ENCODE measurements at places on chromosomes 1 and 21.

DNA sequence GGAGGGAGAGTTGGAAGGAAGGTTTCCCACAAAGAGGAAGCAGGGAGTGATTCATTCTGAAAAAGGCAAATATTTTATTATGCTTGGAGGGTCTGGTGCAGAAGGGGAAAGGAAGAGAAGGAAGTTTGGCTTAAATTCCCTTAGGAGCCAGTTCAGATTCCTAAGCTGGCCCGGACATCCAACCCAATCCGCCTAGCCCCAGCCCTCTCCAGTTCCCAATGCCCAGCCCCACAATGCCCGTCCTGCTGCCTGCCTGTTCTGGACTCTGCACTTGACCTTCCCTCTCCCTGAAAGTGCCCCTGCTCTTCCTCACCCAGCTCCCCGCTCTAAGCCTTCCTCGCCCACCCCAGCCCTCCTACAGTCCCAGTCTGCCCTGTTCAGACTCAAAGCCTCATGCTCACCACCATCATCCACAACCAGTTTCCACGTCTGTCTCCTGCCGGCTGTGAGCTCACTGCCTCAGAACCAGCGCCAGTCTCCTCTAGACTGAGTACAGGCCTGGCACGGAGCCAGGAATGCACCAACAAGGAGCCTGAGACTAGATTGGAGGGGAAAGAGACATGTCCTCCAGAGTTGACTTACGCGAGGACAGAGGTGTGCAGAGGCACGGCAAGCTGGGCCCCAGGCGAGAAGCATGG, 18.9 kb downstream of the CAPN2 start:
- DNase-seq = no peak

- no peak for DNase-seq
These were observed 270.4 kb downstream of the GRIK1 start for GRCh38 chr21:29669416-29669815.

DNA sequence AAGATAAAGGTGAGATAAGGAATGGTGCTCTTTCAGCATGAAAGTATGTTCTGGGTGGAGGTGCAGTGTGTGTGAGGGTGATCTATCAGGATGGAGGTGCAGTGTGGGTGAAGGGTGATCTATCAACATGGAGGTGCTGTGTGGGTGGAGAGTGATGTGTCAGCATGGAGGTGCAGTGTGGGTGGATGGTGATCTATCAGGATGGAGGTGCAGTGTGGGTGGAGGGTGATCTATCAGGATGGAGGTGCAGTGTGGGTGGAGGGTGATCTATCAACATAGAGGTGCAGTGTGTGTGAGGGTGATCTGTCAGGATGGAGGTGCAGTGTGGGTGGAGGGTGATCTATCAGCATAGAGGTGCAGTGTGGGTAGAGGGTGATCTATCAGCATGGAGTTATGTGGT, 12.3 kb upstream of the MAP10 start:
- DNase-seq = no peak

GRCh38 chr1:31437433-31438037, 24.5 kb downstream of the SERINC2 start:
- DNase-seq = no peak

- DNase-seq = no peak
These were observed 72.6 kb upstream of the ABCG1 start for GRCh38 chr21:42146273-42146805.

GRCh38 chr1:206002160-206002559, 1.0 kb downstream of the RAB7B start:
- no peak for DNase-seq

DNA sequence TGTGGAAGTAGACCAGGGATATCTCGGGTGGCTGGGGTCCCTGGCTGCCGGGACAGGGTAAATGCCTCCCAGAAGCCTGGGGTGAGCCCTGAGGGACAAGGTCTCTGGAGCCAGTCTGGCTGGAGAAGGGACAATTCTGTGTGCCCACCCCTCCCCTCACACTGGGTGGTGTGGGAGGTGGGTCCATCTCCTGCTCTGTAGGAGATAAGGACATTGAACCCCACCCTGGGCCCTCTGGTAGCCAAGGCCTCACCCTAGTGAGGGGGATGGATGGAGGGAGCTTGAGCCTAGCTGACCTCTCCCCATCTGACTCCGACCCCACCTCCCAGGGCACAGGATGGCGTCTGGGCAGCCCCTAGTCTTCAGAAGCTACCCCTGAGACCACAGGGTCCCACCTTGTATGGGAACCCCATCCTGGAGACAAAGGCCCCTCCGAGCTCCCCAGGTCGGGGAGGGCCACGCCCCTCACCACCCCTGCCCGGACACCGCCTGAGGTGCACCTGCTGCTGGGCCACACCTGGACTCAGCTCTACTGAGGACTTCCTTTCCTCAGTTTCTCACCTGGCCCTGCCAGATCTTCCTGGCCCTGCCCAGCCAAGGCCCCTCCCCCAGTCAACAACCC, 4.3 kb downstream of the AGRN start:
- DNase-seq = no peak

GRCh38 chr1:6313393-6314200, 52.7 kb upstream of the GPR153 start:
- no peak for DNase-seq

GRCh38 chr1:21911205-21912001, 25.7 kb downstream of the HSPG2 start:
- no peak for DNase-seq

GRCh38 chr21:35575280-35575915, 484.9 kb downstream of the SETD4 start:
- DNase-seq = no peak

GRCh38 chr1:102089791-102090190, 93.1 kb upstream of the OLFM3 start:
- DNase-seq = no peak

GRCh38 chr1:89706700-89707012, 73.7 kb downstream of the LRRC8C start:
- DNase-seq = no peak

GRCh38 chr1:236536540-236536939, 12.8 kb downstream of the LGALS8 start:
- DNase-seq = no peak

DNA sequence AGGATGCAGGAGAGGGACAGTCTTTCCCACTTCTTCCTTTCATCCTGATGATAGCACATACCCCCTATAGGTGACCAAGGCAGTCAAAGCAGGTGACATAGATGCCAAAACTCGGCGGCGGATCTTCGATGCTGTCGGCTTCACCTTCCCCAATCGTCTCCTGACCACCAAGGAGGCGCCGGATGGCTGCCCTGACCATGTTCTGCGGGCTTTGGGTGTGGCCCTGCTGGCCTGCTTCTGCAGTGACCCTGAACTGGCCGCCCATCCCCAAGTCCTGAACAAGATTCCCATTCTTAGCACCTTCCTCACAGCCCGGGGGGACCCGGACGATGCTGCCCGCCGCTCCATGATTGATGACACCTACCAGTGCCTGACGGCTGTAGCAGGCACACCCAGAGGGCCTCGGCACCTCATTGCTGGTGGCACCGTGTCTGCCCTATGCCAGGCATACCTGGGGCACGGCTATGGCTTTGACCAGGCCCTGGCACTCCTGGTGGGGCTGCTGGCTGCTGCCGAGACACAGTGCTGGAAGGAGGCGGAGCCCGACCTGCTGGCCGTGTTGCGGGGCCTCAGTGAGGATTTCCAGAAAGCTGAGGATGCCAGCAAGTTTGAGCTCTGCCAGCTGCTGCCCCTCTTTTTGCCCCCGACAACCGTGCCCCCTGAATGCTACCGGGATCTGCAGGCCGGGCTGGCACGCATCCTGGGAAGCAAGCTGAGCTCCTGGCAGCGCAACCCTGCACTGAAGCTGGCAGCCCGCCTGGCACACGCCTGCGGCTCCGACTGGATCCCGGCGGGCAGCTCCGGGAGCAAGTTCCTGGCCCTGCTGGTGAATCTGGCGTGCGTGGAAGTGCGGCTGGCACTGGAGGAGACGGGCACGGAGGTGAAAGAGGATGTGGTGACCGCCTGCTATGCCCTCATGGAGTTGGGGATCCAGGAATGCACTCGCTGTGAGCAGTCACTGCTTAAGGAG, 2.9 kb downstream of the NCDN start:
- no peak for DNase-seq

- no peak for DNase-seq
These were observed 2.6 kb downstream of the C1orf116 start for GRCh38 chr1:207029701-207030521.

- DNase-seq = no peak
These were observed 14.4 kb upstream of the TTC39A start for GRCh38 chr1:51344602-51345299.

- no peak for DNase-seq
These were observed 28.5 kb downstream of the WNT4 start for GRCh38 chr1:22114083-22115012.

- no peak for DNase-seq
These were observed 9.2 kb upstream of the PPFIA4 start for GRCh38 chr1:203017061-203017460.

- DNase-seq = no peak
These were observed 30.8 kb downstream of the XCL2 start for GRCh38 chr1:168512864-168513595.

- DNase-seq = no peak
These were observed 23.8 kb downstream of the SLC27A3 start for GRCh38 chr1:153799016-153799415.

GRCh38 chr1:199122532-199123311, 483.9 kb downstream of the PTPRC start:
- DNase-seq = no peak

DNA sequence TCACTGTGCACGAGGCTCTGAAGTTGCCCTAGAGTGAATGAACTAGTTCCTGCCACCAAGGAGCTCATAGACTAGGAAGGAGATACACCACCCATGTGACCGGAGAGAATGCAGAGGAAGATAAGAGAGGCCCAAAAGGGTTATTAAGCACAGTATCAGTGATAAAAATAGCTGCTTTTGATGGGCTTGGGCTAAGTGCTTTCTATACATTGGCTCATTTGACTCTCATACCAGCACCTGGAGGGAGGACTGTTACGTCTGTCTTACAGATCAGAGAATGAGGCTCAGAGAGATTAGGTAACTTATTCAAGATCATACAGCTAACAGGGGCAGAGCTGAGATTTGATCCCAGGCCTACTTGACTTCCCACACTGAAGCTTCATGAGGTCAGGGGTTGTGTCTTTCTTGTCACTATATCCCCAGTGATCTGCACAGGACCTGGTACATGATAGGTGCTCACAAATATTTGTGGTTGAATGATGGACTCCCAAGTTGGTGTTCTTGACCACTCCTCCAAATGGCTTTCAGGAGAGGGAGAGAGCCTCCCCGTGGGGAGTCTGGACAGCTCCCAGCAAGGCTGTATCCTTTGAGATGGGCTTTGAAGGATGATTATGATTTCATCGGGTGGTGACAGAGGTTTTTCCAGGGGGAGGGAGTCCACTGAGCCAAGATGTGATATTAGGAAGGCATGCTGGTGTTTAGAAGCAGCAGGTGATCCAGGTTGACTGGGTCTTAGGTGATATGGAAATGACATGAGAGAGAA, 14.4 kb downstream of the PPFIA4 start:
- no peak for DNase-seq
